Left cardiac atrium (tissue), 4 donors: ENCODE measurements at places on chromosomes 4 and X. TPM values are rescaled to one million over a fixed set of nuclear protein-coding genes. Genes with fewer than 3 reads are reported as not detected.

The SRPK3 gene
- 24.1 TPM for total RNA-seq

The ERAS gene
- not detected for total RNA-seq

The LDB2 gene
- 30.3 TPM for total RNA-seq

The MAGED1 gene
- total RNA-seq, result 104 TPM

The PPP1R2C gene
- total RNA-seq, result not detected

The TEX13C gene
- total RNA-seq, result not detected

The NPY1R gene
- 2.8 TPM for total RNA-seq

The PPEF2 gene
- not detected for total RNA-seq

The MEPE gene
- not detected for total RNA-seq

The KLHL4 gene
- total RNA-seq, result 1.2 TPM

The G6PD gene
- total RNA-seq, result 36.0 TPM

The GUCY1A1 gene
- 53.5 TPM for total RNA-seq

The PDGFC gene
- total RNA-seq, result 18.5 TPM

The STK26 gene
- 2.1 TPM for total RNA-seq

The ZNF630 gene
- total RNA-seq, result 2.8 TPM

The CLDN2 gene
- total RNA-seq, result 0.10 TPM

The CACNA1F gene
- 0.21 TPM for total RNA-seq

The NXT2 gene
- 4.2 TPM for total RNA-seq

The TMEM33 gene
- total RNA-seq, result 27.2 TPM

The MSMO1 gene
- total RNA-seq, result 16.8 TPM

The FAM47A gene
- total RNA-seq, result not detected

The MAGEA8 gene
- total RNA-seq, result not detected

The EDA gene
- 17.5 TPM for total RNA-seq

The NPNT gene
- 3.9 TPM for total RNA-seq

The GUCY2F gene
- not detected for total RNA-seq

The TIMM8A gene
- total RNA-seq, result 18.1 TPM

The DCAF8L2 gene
- total RNA-seq, result not detected

The TRIM75 gene
- total RNA-seq, result not detected

The ZXDA gene
- total RNA-seq, result 3.6 TPM

The FAM236A gene
- total RNA-seq, result not detected

The S100G gene
- not detected for total RNA-seq

The SLC4A4 gene
- 18.6 TPM for total RNA-seq

The C4orf33 gene
- 5.3 TPM for total RNA-seq

The PLP1 gene
- 16.0 TPM for total RNA-seq

The CLDN34 gene
- total RNA-seq, result not detected

The TCP11X2 gene
- total RNA-seq, result not detected

The GAGE13 gene
- not detected for total RNA-seq

The KCNIP4 gene
- not detected for total RNA-seq
